Renal pelvis (tissue), 12 donors: ENCODE measurements at places on chromosomes 2 and 18. TPM values are rescaled to one million over a fixed set of nuclear protein-coding genes. Genes with fewer than 3 reads are reported as not detected.

ANKRD62 gene
- 0.07 TPM for polyA plus RNA-seq

DYNC1I2 gene
- polyA plus RNA-seq: 170 TPM

LYG2 gene
- polyA plus RNA-seq: 0.17 TPM

DNA sequence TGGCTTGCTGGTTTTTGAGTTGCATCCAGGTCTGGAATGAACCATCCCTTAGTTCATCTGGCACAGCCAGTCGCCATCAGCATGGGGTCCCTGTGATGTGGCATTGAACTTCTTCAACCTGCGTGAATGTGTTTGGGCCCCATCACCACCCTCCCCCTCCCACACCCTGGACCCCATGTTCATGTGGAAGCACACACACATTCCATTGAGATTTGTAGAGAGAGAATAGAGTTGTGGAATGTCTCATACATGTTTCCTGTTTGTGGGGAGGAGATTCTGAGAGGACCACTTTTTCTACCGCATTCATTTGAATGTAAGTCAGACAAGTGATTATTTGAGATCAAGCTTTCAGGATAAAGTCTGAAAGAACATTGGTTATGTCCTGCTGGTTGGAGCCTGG lies 117.6 kb upstream of the EML6 start:
- DNase-seq: no peak

DNA sequence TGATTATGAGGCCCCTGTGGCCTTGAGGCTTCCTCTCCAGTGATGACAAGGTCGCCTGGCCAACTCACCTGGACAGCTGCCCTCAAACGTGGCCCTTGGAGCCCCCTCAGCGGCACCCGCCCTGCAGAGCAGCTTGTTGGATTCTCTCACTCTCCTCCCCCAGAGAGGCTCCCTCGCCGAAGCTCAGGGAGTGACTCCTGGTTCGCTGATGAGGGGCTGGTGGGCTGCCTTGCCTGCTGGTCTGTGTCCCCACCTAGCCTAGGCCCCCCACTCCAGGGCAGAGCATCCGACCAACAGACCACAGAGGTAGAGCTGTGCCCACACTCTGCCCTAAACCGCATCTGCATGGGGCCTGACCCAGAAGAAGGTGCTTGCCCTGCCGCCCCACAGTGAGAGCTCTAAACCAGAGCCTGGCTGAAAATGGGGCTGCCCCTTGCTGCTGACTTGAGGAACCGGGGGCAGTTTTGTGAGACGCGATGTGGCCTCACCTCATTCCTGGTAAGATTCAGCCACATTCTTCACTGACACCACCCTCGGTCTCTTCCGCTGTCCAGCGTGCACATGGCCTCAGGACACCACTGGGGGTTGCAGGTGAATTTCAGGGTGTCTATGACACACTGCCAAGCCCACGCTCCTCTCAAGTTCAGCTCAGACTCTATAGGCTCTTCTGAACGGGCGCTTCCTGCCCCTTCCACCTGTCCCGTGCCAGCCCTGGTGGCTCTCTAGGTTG lies 131.6 kb downstream of the CABLES1 start:
- DNase-seq: no peak

GRCh38 chr2:65070172-65070830 lies 14.1 kb downstream of the CEP68 start:
- no peak for DNase-seq

DNA sequence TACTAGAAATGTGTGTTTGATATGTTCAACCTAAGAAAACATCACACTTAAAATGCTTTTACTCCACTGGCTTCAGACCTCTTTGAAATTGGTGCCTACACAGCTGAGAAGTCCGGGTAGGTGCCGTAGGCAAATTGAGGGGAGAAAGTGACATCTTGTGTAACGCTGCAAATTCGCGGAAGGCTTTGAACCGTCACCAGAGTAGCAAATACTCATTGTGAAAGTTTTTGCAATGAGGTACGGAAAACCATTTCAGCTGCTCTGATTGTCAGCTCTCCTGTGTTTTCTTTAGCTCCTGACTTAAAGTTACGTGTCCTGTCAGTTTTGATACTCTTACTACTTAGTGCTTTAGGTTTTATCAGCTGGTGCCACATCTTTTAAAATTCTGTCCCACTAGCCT lies 224.5 kb downstream of the FAM210A start:
- no peak for DNase-seq

DNA sequence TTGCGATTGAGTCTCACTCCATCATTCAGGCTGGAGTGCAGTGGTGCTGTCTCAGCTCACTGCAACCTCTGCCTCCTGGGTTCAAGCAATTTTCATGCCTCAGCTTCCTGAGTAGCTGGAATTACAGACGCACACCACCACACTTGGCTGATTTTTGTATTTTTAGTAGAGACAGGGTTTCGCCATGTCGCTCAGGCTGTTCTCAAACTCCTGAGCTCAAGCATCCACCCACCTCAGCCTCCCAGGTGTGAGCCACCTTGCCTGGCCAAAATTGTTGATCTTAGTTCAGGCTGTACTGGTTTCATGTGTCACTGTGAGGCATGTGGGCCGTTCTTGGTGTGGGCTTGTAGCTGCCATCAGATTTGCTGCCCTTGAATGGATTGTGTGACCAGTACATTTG lies 18.1 kb downstream of the CD8A start:
- no peak for DNase-seq

DNA sequence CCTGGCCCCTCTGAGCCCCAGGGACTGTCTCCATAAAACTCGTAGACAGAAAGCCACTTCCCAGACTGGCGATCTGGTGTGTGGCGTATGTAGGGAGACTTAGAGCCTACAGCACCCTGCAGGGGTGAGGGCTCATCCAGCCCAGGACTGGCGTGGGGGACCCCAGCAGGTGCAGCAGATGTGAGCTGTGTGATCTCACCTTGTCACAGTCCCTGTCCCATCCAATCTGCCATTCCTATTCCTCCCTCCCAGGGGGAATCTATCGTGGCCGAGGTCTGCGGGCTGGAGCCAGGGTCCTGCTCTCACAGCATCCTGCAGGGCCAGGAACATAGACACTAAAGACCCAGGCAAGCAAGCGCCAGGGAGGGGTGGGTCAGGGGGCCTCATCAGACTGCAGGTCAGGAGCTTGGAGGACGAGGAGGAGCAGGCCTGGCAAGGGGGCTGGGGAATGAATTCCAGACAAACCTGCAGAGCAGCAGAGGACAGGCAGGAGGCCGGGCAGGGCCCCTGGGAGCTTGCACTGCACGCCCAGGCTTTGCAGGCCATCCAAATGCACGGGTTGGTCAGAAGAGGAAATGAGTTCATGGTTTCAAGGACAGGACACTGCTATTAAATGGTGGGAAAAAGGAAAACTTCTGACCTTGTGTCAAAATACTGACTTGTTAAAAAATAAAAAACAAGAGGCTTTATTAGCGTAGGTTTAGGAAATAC lies 32.5 kb downstream of the HS6ST1 start:
- DNase-seq: no peak

DNA sequence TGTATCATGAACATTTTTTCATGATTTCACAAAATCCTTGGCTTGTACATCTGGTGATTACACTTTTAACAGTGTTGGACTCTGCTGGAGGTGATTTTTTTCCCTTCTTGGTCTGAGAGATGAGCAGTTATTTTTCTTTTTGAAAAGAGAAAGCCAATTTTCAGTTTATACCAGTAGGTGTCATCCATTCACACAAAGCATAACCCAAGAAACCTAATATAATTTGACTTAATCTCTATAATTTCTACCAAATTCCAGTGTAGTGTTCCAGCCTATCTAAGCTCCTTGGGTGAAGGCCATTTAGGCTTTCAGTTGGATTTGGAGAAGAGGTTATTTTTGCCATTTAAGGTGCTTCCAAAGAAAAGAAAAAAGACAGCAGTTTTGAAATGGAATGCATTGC lies 7.7 kb upstream of the ICOS start:
- DNase-seq: no peak
